Osteoblast (primary cell): ENCODE measurements at places on chromosomes 4 and X. TPM values are rescaled to one million over a fixed set of nuclear protein-coding genes. Genes with fewer than 3 reads are reported as not detected.

DNA sequence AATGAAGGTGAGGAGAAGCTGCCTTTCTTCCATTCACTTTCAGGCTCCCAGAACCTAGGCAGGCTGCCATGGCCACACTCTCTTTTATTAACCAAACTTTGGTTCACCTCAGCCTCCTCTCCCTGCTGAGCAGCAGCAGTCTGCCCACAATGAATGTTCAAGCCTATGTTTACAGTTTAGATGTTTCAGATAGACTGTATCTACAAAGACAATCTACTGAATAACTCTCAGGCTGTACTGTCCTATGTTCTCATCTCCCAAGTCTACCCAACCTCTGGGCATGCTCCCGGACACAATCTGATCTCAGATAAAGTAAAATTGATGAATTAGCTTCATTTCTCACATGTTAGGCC lies 59.2 kb upstream of the TMEM164 start:
- DNase-seq, result no peak
- H3K4me3 ChIP-seq, result no peak overlapping the region
- H3K4me1 ChIP-seq, result no peaks in the 10 kb centered on the region
- H3K27me3 ChIP-seq, result peaks cover 5% of the 10 kb centered on the region

GRCh38 chr4:87068583-87069021 lies 133.8 kb downstream of the AFF1 start:
- DNase-seq, result no peak
- H3K4me1 ChIP-seq, result peaks cover 7% of the 10 kb centered on the region
- no peaks in the 10 kb centered on the region for H3K36me3 ChIP-seq
- no peak overlapping the region for H3K4me3 ChIP-seq
- no peaks in the 10 kb centered on the region for H3K27me3 ChIP-seq

NRK gene
- under 0.01 TPM in 1 of 2 replicates, not detected in the other for total RNA-seq

DNA sequence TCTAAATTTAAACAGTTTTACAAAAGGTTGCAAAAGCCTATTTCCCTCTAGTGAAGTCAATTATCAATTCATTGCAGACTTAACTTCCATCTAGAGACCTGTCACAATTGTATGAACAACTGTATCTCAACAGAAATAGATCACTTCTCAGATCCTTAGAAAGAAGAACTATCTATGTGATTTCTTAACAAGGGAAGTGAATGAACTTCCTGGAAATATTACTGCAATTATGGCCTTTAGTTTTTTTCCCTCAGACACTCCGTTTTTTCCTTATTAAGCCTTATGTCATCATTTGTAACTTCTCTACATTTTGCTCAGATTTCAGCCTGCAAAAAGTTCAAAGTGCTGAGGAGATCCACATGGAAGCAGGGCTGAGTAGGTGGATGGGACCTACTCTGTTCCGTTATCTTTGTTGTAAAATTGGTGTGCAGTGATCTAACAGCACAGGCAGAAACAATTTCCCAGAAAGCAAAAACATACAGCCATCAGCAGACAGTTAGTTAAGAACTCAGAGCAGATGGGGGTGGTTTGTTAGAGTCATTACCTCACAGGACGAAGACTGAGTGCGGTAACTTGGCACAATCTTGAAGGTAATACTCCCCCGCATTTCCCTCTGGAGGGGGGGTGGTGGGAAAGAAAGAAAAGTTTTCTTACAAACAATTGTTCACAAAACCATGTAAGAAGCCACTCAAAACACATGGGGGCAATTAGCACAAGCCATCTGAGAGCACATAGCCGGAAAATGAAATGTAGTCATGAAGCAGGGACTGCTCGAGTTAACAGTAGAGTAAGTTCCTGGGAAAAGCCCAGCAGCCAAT lies 112.3 kb downstream of the NYX start:
- H3K4me3 ChIP-seq, result no peak overlapping the region
- DNase-seq, result no peak
- H3K27ac ChIP-seq, result peak overlapping the region; percentile 93
- peaks cover 15% of the 10 kb centered on the region for H3K4me1 ChIP-seq

DNA sequence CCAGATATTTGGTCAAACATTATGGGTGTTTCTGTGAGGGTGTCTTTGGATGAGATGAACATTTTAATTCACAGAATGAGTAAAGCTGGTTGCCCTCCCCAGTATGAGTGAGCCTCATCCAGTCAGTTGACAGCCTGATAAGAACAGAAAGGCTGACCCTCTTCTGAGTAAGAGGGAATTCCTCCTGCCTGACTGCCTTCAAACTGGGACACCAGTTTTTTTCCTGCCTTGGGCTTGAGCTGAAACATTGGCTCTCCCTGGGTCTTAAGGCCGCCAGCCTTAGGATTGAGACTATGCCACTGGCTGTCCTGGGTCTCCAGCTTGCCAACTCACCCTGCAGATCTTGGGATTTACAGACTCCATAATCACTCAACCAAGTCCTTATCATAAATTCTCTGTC lies 14.5 kb upstream of the MAML3 start:
- no peak overlapping the region for H3K27ac ChIP-seq
- peaks cover 4% of the 10 kb centered on the region for H3K4me1 ChIP-seq
- DNase-seq, result peak; percentile 51

DNA sequence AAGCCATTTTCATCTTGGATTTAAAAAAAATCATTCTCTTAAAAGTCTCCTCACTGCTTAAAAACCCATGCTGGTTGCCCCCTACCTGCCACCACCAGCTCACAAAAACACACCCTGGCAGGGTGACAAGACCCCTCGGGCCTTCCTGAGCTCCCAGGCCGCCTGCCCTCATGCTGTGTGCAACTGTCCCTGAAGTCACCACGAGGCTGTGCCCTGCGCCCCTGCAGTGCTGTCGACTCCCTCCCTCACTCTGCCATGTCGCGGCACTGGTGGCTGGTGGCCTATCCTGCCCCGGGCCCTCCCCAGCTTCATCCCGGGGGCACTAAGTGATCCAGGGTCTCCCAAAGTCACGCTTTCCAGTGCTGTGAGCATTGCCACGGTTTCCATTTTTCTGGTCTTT lies 46.3 kb upstream of the ADRA2C start:
- no peaks in the 10 kb centered on the region for H3K4me1 ChIP-seq
- peaks cover 42% of the 10 kb centered on the region for H3K27me3 ChIP-seq
- no peak overlapping the region for H3K27ac ChIP-seq
- no peak overlapping the region for H3K4me3 ChIP-seq
- DNase-seq, result no peak

GRCh38 chrX:11103751-11104150 lies 7.4 kb upstream of the HCCS start:
- no peak overlapping the region for H3K4me3 ChIP-seq
- H3K4me1 ChIP-seq, result peaks cover 10% of the 10 kb centered on the region
- H3K27ac ChIP-seq, result no peak overlapping the region
- DNase-seq, result no peak

DNA sequence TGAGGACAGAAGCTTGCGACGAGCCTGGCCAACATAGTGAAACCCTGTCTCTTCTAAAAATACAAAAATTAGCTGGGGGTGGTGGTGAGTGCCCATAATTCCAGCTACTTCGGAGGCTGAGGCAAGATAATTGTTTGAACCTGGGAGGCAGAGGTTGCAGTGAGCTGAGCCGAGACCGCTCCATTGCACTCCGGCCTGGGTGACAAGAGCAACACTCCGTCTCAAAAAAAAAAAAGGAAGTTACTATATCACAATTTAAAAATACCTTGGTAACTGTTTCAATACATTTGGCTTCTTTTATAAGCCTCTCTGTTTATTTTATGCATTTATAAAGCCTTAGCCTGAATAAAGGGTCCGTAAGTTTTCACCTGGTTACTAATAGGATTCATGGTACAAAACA lies 46.6 kb upstream of the CHRNA9 start:
- no peak overlapping the region for H3K27ac ChIP-seq
- no peak overlapping the region for H3K4me3 ChIP-seq
- H3K36me3 ChIP-seq, result no peaks in the 10 kb centered on the region
- DNase-seq, result no peak
- H3K4me1 ChIP-seq, result no peaks in the 10 kb centered on the region
- no peaks in the 10 kb centered on the region for H3K27me3 ChIP-seq

DNA sequence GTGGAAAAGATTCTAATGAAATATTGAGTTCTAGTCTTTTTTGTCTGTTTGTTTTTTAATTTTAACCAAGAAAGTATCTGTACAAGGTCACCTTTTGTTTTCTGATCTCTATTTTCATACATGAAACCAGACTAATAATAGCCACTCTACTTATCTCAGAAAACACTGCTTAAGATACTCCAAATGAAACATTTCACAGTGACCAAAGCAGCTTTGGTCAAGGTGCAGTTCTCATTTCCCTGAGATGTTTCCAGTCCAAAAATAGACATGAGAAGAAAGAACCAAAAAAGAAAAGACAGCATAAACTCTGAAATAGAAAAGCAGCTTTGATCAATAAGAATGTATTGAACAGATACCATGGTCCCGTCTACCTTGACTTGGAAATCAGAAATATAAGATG lies 782.8 kb downstream of the RAB28 start:
- H3K27ac ChIP-seq, result no peak overlapping the region
- no peak overlapping the region for H3K4me3 ChIP-seq
- no peaks in the 10 kb centered on the region for H3K27me3 ChIP-seq
- H3K4me1 ChIP-seq, result no peaks in the 10 kb centered on the region
- no peak for DNase-seq

GRCh38 chrX:66004928-66005829 lies 34.7 kb downstream of the VSIG4 start:
- H3K27me3 ChIP-seq, result no peaks in the 10 kb centered on the region
- H3K36me3 ChIP-seq, result no peaks in the 10 kb centered on the region
- DNase-seq, result no peak
- no peak overlapping the region for H3K4me3 ChIP-seq
- H3K4me1 ChIP-seq, result no peaks in the 10 kb centered on the region

IGSF1 gene
- 0.29 and 1.1 TPM in 2 replicates for total RNA-seq

PAGE1 gene
- total RNA-seq, result not detected in 2 replicates

DNA sequence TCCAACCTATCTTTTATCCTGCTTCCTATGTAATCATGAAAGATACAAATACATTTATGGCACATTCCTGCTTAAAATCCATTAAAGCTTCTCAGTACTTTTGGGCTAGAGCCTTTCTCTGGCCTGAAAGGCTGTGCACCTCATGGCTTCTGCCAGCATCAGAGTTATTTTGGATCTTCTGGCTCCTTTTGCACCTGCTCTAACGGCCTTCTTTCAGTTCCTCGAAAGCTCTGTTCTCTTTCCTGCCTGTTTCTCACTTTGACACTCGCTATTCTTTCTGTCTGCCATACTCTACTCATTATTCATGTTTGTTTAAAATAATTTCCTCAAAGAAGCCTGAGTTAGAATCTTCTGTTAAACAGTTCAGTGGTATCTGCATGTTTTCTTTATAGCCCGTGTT lies 86.0 kb downstream of the LRP2BP start:
- H3K36me3 ChIP-seq, result peaks cover 49% of the 10 kb centered on the region
- H3K27ac ChIP-seq, result no peak overlapping the region
- no peaks in the 10 kb centered on the region for H3K27me3 ChIP-seq
- H3K4me3 ChIP-seq, result no peak overlapping the region

DNA sequence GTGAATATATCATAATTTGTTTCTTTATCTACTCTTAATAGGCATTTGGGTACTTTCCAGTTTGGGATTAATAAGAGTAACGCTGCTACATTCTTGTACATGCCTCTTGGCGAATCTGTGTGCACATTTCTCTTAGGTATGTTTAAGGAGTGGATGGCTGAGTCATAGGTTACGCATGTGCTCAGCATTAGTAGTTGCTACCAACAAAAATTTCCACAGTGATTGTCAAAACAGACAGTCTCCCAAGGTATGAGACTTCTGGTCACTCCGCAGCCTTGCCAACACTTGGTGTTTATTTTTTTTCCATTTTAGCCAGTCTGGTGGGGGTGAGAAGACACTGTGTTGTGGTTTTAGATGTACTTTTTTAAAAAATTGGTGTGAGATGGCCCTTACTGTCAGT lies 44.6 kb downstream of the FGFBP1 start:
- no peaks in the 10 kb centered on the region for H3K36me3 ChIP-seq
- DNase-seq, result peak; percentile 55
- peaks cover 27% of the 10 kb centered on the region for H3K27me3 ChIP-seq

NHS gene
- 10.5 and 16.8 TPM in 2 replicates for total RNA-seq

DNA sequence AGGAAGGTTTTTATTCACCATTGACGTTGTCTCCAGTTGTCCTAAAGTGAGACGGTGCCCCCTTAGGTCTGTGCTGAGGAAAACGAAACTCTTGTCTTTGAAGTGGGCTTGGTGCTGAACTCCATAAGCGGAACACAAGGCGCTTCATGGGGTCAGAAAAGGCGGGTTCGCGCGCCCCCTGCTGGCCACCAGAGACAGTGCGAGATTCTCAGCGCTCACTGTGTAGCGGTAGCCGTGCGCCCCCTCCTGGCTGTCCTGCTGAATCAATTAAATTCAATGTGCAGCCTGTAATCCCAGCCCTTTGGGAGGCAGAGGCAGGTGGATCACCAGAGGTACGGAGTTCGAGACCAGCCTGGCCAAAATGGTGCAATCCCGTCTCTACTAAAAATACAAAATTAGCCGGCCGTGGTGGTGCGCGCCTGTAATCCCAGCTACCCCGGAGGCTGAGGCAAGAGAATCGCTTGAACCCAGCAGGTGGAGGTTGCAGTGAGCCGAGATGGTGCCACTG lies 64.1 kb downstream of the RLIM start:
- H3K27me3 ChIP-seq, result no peaks in the 10 kb centered on the region
- no peak for DNase-seq
- H3K4me3 ChIP-seq, result peak overlapping the region; percentile 57

DNA sequence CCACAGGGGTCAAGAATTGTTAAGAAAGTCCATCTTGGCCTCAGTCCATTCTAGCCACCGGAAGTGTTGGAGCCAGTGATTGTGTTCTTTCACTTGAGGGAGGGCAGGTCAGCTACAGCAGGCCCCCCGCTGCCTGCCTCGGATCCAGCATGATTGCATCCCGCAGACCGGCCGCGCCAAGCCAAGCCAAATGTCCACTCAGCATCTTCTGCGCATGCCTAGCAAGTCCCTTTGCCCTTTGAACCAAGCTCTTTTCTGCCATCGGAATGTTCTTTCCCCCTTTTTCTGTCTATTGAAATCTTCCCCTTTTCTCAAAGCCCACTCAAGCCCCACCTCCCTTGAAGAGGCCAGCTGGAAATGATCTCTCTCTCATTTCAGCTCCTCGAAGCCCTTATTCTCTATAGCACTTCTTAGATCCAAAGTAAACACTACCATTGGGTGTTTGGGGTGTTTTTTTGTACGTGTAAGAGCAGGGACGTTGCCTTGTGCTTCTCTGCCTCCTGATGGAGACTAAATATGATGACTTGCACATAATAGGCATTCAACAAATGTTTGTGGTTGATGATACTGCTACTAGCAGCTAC lies 147.8 kb upstream of the BCOR start:
- no peak for DNase-seq
- no peaks in the 10 kb centered on the region for H3K36me3 ChIP-seq
- no peak overlapping the region for H3K27ac ChIP-seq
- peaks cover 6% of the 10 kb centered on the region for H3K27me3 ChIP-seq
